ENCODE measurements at places on chromosomes 3 and 15. TPM values are rescaled to one million over a fixed set of nuclear protein-coding genes. Genes with fewer than 3 reads are reported as not detected.

The KLHL40 gene
- total RNA-seq = not detected

The THPO gene
- total RNA-seq = 0.37 TPM

The MESP1 gene
- not detected for total RNA-seq

The ADGRG7 gene
- not detected for total RNA-seq

The RNF7 gene
- total RNA-seq = 36.7 TPM

The GOLGB1 gene
- total RNA-seq = 38.9 TPM

The SPINK8 gene
- not detected for total RNA-seq

The RTP3 gene
- not detected for total RNA-seq

The GADL1 gene
- total RNA-seq = under 0.01 TPM

The PODXL2 gene
- 2.2 TPM for total RNA-seq

Data from subcutaneous preadipocyte (primary cell).